EH (cell line): ENCODE measurements at places on chromosomes 12 and 14.
A peak's percentile ranks its signal among the peaks of the same experiment; 100 is the strongest.

- DNase-seq: peak; percentile 27
Measured at GRCh38 chr12:106084759-106085158, 54.0 kb downstream of the NUAK1 start.

- peak; percentile 30 for DNase-seq
Measured at GRCh38 chr14:67510121-67510520, 21.6 kb upstream of the TMEM229B start.

DNA sequence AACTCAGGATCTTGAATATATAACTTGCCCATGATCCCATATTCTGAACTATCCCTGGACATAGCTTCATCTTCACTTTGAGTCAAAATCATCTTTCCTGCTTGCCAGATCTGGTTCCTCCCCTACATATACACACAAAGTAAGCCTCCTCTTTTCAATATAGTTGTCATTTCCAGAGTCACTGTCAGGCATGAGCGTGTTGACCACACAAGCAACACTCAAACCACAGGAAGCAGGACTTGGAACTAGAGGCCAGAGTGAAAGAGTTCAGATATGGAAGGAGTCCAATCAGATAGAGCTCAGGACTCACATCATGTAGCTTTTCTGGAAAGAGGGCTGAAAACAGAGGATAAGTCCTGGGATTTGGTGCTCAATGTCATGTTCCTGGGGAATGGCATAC, 1140.6 kb downstream of the BCL11B start:
- DNase-seq: no peak

DNA sequence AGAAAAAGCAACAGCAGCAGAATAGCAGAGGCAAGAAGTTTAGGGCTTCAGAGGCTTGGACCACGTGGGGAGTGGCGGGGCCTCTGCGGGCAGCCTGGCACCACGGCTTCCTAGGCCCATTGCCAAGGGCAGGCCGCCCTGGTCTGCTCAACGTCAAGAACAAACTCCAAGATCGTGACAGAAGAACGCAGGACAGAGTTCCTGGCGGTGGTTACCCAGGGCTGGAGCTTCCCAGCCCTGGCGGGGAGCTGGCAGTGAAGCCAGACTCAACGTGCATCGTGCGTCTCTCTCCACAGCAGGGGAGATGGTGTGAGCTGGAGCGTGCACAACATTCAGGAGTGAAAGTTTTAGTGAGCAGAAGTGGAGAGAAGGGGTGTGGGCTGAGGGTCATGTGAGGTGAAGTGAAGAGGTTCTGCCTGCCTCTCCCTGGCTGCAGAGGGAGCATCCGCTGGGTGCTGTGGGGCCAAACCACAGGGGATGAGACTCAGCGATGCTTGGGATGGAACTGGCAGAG, 13.9 kb upstream of the CACNA2D4 start:
- DNase-seq: no peak

DNA sequence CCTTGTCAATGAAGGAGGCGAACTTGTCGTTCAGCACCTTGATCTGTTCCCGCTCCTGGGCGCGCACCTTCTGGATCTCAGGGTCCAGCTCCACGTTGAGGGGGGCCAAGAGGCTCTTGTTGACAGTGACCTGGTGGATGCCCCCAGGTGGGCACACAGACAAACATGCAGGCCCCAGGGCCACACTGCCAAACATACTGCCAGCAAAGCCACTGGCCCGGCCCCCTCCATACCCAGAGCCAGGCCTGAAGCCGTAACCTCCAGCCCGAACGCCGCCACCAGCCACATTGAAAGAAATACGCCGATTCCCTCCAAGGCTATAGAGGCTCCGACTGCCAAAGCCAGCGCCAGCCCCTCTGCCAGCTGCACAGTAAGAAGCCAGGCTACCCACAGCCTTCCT, 337 bp downstream of the KRT74 start:
- DNase-seq: no peak

- DNase-seq: no peak
Measured at GRCh38 chr14:93857500-93858283, 69.4 kb upstream of the PRIMA1 start.

GRCh38 chr14:99230208-99231151, 41.5 kb downstream of the BCL11B start:
- no peak for DNase-seq

DNA sequence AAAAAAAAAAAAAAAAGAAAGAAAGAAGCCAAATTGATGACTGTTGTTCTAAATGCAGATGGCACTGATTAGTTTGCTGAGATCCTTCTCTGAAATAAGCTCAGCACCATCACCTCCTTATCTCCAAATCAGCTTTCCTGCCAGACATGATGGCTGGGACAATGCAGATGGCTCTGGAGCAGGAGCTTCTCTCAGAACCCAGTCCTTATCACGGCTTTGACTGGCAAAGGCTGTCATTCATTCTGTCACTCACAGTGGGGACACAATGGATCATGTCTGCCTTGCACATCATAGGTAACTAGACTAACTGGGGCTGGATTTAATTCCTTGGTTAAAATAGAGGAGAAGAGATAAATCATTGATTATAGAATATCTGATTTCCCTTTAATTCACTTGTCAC, 146.3 kb downstream of the PDZRN4 start:
- DNase-seq: no peak

- DNase-seq: peak; percentile 12
Measured at GRCh38 chr12:106918746-106919145, 37.0 kb upstream of the TMEM263 start.

GRCh38 chr14:40362856-40363255, 930.6 kb upstream of the FBXO33 start:
- no peak for DNase-seq

GRCh38 chr12:12319451-12320183, 30.4 kb downstream of the MANSC1 start:
- DNase-seq: peak; percentile 47

GRCh38 chr14:100711493-100711892, 15.2 kb upstream of the DLK1 start:
- DNase-seq: no peak

DNA sequence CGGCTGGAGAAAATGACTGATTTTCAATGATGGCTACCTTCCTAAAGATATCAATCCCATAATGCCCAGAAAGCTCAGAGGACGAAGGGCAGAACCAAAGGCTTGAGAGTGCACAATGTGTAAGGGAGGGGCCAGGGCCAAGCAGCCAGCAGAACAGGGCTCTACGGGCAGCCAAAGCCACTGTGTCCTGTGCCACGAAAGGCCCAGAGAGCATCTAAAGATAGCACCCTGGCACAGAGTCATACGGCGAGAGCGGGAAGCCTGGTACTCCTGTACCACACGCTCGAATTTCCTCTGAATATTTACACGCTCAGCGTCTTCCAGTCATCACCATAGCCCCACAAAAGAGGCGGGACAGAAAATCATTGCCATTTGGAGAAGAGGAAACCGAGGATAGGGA, 39.5 kb downstream of the PRMT8 start:
- no peak for DNase-seq

GRCh38 chr14:71005076-71005475, 97.8 kb downstream of the PCNX1 start:
- DNase-seq: peak; percentile 10

DNA sequence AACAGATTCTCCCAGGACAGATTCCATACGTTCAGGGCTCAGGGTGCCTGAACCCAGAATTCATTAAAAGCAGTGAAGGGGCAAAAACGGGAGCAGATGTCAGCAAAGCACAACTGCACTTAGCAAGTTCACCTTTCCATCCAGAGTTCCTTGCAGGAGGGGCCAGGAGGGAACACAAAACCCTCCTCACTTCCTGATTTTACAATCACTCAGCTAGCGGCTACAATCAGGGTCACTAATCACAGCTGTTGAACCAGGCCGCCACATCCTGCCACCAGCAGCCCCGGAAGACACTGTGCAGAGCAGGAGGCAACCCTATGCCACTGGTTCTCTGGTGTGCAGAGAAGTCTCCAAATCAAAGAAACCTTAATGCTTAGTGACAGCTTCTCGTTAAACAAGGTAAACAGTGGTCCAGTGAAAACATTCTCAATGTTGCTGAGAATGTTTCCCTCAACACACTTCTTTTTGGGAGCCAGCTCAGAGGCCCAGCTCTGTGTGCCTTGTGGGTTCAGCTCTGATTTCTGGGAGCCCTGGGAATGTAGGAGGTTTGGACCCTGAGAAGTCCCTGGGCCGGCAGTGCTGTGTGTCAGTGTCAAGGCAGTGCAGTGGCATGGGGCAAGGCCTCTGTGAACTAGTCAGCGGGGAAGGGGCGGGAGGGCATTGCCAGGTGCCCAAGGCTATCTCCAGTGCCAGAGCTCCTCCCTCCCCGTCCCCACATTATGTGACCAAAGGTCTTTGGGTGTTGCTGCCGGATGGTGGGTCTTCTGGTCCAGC, 54.5 kb downstream of the VCPKMT start:
- peak; percentile 77 for DNase-seq

DNA sequence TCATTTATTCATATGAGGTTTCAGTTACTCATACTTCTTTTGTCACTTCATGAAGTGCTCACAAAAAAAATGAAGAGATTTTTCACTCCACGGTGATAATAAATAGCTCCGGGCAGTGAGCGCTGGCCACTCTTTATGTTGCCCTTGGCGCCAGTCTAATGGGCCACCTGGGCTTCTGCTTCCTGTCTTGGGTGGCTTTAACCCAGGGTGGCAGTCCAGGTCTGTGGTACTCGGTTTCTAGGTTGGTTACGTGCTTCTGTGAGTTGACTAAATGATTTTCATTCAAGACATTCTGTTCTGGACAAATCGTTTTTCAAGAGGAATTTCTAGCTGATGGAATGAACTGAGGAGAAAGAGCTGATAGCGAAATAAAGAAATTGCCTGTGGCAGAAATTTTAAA, 34.6 kb upstream of the NID2 start:
- DNase-seq: no peak

- no peak for DNase-seq
Measured at GRCh38 chr12:45540661-45541341, 188.7 kb upstream of the ARID2 start.

GRCh38 chr14:101520621-101521472, 40.4 kb upstream of the DIO3 start:
- DNase-seq: no peak

- peak; percentile 94 for DNase-seq
Measured at GRCh38 chr14:92726135-92726932, 22.1 kb downstream of the LGMN start.

DNA sequence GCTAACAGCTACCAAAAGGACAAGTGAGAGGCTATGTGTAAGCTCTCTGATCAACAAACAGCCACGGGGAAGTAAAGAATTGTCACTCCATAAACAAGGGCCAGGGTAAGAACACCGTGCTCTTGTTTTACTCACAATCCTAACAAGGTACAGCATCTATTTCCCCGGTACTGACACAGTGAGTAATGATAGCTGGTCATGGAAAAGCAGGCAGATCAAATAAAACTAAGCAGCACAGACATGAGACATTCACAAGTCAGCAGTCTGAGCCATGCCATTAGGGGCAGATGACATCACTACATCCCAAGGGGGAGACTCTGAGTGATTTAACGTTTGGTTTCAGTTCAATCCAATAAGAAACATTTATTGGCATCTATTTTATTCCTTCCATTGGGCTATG, 54.4 kb downstream of the ARL6IP4 start:
- peak; percentile 66 for DNase-seq

GRCh38 chr14:45705940-45706534, 453.0 kb upstream of the MIS18BP1 start:
- DNase-seq: no peak

- DNase-seq: no peak
Measured at GRCh38 chr14:102565331-102565887, 27.0 kb upstream of the RCOR1 start.

DNA sequence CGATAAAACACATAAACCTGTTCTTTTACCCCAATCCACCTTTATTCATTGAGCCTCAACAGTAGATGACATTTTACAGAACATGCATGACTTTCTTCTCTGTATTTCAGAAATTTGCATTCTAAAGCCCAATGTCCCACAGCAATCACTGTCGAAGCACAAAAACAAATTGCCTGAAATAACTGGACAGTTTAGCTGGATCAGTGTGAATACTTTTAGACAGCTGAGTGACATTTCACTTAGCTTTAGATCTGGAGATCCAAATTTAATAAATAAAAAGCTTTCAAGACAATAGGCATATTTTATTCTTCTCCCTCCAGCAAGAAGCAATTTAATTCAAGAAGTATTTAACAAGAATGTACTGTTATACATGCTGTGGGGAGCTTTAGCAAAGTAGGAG, 109.1 kb upstream of the FSCB start:
- no peak for DNase-seq

DNA sequence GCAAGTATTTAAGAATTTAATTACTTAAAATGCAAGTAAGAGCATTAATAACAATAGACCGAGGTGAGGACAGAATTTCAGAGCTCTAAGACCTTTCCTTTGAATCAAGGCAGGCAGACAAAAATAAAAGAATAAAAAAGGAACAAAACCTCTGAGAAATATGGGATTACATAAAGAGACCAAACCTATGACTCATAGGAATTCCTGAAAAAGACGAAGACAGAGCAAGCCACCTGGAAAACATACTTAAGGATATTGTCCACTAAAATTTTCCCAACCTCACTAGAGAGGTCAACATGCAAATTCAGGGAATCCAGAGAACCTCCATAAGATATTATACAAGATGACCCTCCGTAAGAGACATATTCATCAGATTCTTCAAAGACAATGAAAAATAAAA, 325.1 kb downstream of the AEBP2 start:
- DNase-seq: no peak

DNA sequence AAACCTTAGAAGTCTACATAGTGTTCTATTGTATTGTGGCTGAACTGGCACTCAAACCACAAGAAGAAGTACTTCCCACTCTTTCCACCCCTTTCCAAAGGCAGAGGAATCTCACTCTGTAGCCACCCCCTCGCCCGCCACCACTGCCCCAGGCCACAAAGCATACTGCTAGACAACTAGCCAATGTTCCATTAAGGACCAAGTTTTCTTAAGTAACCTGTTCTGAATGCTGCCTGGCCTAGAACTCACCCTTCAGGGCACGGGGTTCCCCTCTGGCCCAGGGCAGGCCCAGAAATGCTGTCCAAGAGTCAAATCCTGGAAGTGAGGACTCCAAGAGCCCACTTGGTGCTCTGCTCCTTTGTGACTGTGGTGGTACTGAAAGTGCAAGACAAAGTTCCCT, 15.7 kb upstream of the PTPRO start:
- DNase-seq: no peak

DNA sequence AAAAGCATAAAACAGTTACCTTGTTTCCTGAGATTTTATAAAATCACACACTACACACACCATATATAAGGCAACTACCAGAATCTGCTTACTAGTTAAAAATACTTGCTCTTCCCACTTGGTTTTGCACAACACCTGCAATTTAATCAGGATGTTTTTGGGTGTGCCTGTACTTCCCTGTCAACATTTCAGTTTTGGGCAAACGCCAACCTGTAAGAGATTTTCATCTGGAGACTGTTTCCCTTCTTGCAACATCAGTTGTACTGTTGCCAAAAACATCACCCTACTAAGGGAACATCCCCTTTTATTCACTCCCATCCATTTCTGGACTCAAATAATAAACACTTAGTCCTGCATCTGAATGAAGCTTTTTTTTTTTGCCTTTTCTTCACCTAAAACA, 172.3 kb downstream of the DUSP6 start:
- peak; percentile 77 for DNase-seq

GRCh38 chr12:71029302-71029701, 108.8 kb upstream of the PTPRR start:
- DNase-seq: no peak

GRCh38 chr12:52486166-52487105, 6.6 kb downstream of the KRT6A start:
- no peak for DNase-seq
